Esophagus squamous epithelium (tissue), 5 donors: ENCODE measurements at places on chromosomes 6 and 20. TPM values are rescaled to one million over a fixed set of nuclear protein-coding genes. Genes with fewer than 3 reads are reported as not detected.
A peak's percentile ranks its signal among the peaks of the same experiment; 100 is the strongest.

DNA sequence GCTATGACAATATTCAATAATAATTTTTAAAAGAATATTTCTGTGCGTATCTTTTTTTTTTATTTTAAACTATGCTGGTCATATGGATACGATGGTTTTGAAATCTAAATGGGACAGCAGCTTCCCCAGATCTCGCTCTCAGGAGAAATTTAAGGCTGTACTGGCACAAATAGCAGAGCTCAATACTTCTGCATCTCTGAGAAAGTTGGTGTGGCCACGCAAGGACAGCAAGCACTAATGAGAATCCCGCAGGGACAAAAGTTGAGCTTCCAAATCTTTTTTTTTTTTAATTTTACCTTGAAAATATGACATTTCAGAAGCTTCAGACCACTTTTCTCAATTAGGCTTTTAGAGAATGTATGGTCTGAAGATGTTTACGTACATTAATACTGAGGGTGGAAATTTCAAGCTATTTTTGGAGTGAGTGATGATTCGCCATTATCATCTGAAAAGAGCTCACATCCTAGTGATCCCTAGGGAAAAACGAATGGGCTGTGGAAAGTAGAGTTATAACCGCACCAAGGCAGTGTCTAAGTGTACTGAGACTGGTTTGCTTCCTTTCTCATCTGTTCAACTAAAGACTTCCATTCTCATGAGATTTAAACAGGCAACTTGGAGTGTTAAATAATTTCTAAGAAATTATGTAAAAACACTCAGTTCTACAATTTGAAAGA, 840.0 kb downstream of the C6orf118 start:
- no peak overlapping the region for H3K27ac ChIP-seq
- H3K27me3 ChIP-seq: no peaks in the 10 kb centered on the region
- no peak overlapping the region for H3K4me3 ChIP-seq
- H3K4me1 ChIP-seq: no peaks in the 10 kb centered on the region

DNA sequence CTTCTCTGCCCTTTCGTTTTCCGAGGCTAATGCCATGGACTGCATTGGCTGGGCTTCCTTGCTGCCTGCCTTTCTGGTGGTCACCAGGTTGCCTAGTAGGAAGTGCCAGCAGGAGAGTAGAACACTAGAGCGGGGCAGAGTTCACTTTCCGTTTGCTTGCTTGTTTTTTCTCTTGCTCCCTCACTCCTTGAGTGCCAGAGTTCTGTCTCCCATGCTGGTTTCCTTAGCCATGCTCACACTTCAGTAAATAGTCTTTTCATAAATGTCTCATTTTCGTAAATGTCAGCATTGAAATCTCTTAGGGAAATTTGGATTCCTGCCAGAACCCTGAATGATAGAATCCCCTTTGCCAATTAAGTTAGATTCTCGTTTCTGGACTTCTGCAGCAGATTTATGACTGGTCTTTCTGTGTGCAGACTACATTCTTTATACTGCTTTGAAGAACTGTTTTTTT, 63.9 kb downstream of the FAM83B start:
- H3K4me3 ChIP-seq: no peak overlapping the region
- H3K4me1 ChIP-seq: no peaks in the 10 kb centered on the region
- no peaks in the 10 kb centered on the region for H3K27me3 ChIP-seq
- DNase-seq: no peak
- no peaks in the 10 kb centered on the region for H3K36me3 ChIP-seq
- H3K27ac ChIP-seq: no peak overlapping the region

GRCh38 chr20:14948416-14948815, 611.0 kb upstream of the FLRT3 start:
- no peaks in the 10 kb centered on the region for H3K27me3 ChIP-seq
- H3K4me3 ChIP-seq: no peak overlapping the region
- no peaks in the 10 kb centered on the region for H3K4me1 ChIP-seq
- DNase-seq: no peak

DNA sequence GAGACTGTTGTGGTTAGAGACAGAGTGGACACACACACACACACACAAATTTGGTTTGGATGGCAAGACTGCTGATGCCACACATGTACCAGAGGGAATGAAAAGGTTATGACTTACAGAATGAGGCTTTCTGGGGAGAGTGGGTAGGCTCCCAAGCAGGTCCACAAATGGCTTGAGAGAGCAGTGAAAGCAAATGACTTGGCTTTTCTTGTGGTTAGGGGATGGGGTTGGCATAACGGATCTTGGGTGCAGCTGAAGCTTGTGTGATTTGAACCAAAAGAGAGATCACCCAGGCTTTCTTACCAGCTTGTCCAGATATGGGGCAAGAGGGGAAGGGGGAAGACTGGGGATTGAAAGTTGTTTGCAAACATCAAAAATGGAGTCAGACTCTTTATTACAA, 73.9 kb upstream of the OLIG3 start:
- H3K27ac ChIP-seq: no peak overlapping the region
- DNase-seq: no peak
- no peak overlapping the region for H3K4me3 ChIP-seq

GRCh38 chr6:84136364-84137050, 90.9 kb downstream of the CEP162 start:
- no peak for DNase-seq
- no peaks in the 10 kb centered on the region for H3K4me1 ChIP-seq
- no peaks in the 10 kb centered on the region for H3K27me3 ChIP-seq
- peaks cover 4% of the 10 kb centered on the region for H3K36me3 ChIP-seq
- no peak overlapping the region for H3K27ac ChIP-seq

DNA sequence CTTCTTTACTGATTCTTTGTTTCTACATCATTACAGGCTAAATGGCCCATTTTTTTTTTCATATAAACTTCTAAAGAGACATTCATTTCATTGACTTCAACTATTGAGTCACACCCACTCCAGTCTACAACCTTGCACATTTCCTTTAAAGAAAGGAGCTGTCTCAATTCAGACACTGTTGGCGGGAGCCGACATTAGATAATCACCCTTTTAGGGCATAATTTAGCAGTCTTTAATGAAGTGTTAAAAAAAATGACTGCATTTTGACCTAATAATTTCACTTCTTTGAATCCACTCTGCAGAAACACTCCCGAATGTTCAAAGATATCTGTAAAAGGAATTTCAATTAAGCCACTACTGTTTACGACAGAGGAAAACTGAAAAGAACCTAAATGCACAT, 1.5 kb downstream of the EPM2A start:
- peak overlapping the region; percentile 94 for H3K27ac ChIP-seq
- no peak for DNase-seq
- H3K4me3 ChIP-seq: peak overlapping the region; percentile 74

GRCh38 chr6:166613027-166613426, 14.0 kb downstream of the RPS6KA2 start:
- H3K36me3 ChIP-seq: no peaks in the 10 kb centered on the region
- H3K27me3 ChIP-seq: no peaks in the 10 kb centered on the region
- peak overlapping the region; percentile 78 for H3K27ac ChIP-seq
- DNase-seq: no peak

DNA sequence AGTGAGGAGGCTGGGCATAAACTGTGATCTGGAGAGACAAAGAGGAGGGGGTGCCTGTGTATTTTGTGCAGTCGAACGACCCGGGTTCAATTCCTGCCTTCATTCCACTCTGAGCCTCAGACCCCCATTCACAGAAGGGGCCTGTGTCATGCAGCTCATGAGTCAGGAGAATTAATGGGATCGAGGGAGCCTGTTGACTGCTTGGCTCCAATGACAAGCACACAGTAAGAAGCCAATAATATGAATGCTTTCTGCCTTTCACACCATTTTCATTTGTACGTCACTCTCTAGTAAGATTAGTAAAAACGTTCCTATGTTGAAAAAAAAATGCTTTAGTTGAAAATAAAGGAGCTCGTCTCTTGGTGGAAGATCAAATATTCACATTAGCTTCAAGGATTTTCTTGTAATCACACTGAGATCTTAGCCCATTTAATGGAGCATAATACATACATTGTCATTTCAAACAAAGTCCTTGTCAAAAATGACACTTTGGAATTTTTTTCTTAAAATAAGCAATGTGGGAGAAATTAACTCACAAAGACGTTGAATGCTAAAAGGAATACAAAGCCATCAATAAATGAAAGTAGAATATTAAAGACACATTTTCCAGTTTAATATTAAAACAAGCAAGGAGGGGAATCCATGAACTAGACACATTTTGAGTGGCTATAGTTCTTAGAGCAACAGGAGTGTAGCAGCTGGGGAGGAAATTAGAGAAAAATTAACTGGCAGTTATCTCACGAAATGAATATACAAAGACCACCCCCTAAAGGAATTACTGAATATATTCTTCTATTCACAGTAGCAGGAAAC, 246.7 kb upstream of the AFDN start:
- no peaks in the 10 kb centered on the region for H3K4me1 ChIP-seq
- no peak for DNase-seq
- H3K27me3 ChIP-seq: no peaks in the 10 kb centered on the region
- no peak overlapping the region for H3K27ac ChIP-seq
- H3K36me3 ChIP-seq: no peaks in the 10 kb centered on the region

DNA sequence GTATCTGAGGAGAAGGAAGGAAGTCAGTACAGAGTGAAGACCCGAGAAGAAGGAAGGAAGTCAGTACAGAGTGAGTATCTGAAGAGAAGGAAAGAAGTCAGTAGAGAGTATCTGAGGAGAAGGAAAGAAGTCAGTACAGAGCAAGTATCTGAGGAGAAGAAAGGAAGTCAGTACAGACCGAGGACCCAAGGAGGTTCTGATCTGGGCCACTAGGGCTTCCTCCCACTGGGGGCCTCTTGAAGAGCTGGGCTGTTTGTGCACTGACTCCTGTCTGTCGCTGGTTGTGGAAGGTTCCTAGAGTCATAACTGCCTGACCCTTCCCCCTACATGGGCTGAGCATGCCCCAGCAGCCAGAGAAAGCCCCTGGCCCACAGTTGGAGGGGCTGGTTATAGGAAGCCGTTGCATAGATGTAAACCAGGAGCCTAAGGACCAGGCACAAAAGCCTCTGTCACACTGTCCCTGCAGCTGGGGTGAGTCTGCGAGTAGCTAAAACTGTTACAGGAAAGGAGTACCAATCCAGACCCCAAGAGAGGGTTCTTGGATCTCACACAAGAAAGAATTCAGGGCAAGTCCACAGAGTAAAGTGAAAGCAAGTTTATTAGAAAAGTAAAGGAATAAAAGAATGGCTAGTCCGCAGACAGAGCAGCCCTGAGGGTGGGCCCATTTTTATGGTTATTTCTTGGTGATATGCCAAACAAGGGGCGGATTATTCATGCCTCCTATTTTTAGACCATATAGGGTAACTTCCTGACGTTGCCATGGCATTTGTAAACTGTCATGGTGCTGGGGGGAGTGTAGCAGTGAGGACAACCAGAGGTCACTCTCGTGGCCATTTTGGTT, 395.9 kb downstream of the PREX1 start:
- H3K36me3 ChIP-seq: no peaks in the 10 kb centered on the region
- no peak for DNase-seq

GRCh38 chr6:111992851-111993250, 61.1 kb upstream of the CCN6 start:
- no peak overlapping the region for H3K4me3 ChIP-seq
- H3K27ac ChIP-seq: no peak overlapping the region
- H3K36me3 ChIP-seq: no peaks in the 10 kb centered on the region

GRCh38 chr6:35341557-35341956, 801 bp upstream of the PPARD start:
- no peak for DNase-seq
- H3K4me3 ChIP-seq: no peak overlapping the region
- peak overlapping the region; percentile 79 for H3K27ac ChIP-seq

GRCh38 chr6:49841424-49841823, 24.9 kb downstream of the CRISP1 start:
- DNase-seq: no peak
- H3K36me3 ChIP-seq: no peaks in the 10 kb centered on the region
- no peaks in the 10 kb centered on the region for H3K27me3 ChIP-seq
- no peak overlapping the region for H3K4me3 ChIP-seq

DNA sequence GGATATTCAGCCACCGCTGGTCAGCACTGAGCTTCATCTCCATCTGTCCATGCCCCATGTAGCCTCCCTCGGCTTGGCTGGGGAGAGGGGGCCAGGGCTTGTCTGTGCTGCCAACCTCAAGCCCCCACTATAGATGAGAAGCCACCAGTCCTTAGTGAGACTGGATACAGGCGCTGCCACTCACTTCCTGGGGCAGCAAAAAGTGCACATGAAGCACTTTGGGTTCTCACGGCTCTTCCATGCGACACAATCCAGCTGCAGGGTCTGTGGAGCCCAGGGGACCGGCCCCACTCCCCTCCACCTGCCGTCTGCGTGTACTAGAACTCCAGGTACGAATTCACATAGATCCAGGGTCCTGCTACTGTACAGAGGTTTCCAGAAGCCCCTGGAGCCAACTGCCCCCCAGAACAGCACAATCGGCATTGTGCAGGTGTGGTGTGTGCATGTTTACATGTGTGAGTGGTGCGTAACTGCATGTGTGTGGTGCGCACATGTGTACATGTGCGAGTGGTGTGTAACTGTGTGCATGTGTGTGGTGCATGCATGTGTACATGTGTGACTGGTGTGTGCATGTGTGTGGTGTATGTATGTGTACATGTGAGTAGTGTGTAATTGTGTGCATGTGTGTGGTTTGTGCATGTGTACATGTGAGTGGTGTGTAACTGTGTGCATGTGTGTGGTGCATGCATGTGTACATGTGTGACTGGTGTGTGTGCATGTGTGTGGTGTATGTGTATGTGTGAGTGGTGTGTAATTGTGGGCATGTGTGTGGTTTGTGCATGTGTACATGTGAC, 4.9 kb downstream of the FRMD1 start:
- H3K4me3 ChIP-seq: no peak overlapping the region
- H3K4me1 ChIP-seq: no peaks in the 10 kb centered on the region
- H3K36me3 ChIP-seq: no peaks in the 10 kb centered on the region

Gene GABRR2
- 0.19 TPM for total RNA-seq

Gene TP53TG5
- total RNA-seq: not detected

Gene IPCEF1
- 4.8 TPM for total RNA-seq

Gene BEND6
- total RNA-seq: 0.57 TPM

Gene GNRH2
- not detected for total RNA-seq

Gene POFUT1
- 15.7 TPM for total RNA-seq

Gene FAM50B
- 10.9 TPM for total RNA-seq

Gene CAP2
- total RNA-seq: 5.5 TPM

Gene TFAP2D
- total RNA-seq: not detected

Gene PLCB4
- 3.9 TPM for total RNA-seq
